ENCODE measurements at places on chromosomes 7 and 10.

DNA sequence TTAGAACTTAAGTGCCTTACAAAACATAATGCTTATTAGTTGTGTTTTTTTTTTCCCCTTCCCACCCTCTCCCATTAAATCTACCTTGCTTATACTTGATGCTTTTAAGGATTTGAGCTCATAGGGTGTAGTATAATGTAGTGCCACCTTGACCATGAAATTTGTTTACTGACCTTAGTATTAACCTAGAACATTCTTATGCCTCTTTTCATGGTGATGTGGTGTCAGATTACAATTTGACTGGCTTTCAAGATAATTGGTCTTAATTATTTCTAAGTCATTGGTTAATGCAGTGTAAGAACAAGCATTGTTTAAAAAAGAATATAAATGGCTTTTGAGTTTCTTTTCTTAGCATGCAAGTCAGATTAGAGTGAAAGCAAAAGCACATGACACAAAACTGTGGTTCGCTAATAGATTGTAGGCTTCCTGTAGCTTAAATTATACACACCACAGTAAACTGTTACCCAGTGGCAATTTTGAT lies 61.8 kb downstream of the ADD3 start:
- no peak for DNase-seq

DNA sequence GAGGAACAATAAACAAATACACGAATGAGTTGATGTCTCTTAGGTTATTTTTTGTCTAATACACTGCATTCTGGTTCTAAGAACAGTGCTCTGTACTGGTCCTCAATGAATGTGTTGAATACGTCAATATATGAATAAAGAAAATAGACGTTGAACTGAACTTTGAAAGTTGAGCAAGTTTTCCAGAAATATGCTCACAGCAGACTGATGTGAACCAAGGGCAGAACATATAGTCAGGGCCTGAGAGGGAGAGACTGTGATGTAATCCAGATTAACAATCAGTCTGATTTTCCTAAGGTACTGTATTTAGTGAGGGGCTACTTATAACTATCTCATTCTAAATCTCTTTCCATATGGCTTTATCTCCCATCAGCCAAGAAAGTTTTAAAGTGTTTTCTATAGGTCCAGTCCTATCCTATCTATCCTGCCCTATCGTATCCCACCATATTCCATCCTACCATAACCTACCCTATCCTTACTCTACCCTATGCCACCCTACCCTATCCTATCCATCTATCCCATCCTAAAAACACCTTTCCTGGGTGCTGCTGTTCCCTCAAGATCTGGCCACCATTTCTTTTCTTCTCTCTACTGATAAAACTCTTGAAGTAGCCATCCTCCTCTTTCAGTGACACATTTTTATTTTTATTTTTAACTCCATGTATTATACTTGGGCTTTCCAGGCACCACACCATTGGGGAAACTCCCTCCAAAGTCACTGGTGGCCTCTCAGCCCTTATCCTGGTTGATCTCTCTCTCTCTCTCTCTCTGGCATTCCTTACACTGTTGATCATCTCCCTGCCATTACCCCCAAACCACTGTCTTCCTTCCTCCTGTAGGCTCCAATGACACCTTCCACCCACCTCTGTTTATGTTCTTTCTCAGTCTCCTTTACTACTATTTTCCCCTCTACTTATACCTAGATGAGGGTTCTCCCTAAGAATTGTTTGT lies 212.3 kb upstream of the SLC26A5 start:
- DNase-seq, result no peak

- DNase-seq, result no peak
These were observed 23.4 kb downstream of the JAZF1 start for GRCh38 chr7:28157076-28157745.

DNA sequence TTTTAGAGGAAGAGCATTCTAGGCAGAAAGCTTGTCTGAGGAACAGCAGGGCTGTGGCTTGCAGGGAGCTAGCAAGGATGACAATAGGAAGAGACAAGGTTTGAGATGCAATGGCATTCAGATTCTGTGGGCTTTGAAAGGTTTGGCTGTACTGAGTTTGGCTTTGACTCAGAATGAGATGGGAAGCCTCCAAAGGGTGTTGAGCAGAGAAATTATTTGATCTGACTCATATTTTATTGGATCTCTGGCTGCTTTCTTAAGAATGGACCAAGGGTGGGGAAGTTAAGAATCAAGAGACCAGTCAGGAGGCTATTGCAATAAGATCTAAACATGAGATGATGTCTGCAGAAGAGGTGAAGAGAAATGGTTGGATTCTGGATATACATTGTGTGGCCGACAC lies 273.2 kb downstream of the CDK14 start:
- DNase-seq, result no peak

DNA sequence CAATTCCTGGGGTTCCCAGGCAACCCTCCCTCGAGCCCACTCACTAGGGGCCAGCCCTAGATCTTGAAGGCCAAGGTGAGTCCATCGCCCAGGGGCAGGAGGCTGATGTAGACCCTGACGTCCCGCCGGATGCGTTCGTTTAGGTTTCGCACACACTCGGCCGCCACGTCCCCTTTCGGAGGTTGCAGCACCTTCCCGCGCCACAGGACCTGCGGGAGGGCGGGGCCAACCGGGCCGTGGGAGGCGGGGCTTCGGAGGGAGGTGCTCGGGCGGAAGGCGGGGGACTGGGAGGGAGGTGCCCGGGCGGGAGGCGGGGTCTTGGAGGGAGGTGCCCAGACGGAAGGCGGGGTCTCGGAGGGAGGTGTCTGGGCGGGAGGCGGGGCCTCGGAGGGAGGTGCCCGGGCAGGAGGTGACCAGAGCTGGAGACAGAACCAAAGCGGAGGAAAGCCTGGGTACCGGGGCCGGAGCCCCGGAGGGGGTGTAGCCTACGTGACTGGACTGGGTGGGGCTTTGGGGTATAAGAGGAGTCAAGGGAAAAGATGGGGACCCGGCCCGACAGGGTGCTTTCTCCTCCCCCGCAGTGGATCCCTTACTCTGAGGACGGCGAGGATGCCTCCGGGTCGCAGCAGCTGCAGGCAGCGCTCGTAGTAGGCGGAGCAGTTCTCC lies 1.6 kb downstream of the COMTD1 start:
- peak; percentile 96 for DNase-seq

DNA sequence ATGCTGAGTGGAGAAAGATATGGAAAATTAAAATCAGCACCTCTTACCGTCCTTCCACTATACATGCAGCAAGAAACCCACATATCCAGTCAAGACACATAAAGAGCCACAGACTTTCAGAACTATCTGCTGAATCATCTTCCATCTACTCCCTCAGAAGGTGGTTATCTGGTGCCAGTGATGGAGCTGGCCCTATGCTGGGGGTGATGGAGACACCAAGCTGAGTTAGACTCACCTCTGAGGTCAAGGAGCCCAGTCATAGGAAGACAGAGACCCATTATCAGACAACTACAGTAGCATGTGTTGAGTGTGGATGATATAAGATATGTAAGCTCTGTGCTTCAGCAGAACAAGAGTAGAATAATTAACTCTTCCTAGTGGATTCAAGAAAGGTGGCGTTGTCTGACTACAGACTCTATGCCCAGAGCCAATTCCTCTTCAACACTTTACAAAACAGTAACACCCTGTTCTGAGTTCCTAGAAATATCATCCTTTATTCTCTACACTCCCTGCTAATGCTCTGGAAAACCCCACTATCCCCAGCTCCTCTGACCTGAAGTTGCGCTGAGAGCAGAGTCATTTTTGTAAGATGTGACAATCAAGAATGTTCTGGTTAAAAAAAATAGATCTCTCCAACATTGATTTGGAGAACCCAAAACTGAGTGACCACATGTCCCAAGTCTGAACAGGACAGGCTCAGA lies 14.3 kb downstream of the CYP3A5 start:
- DNase-seq, result no peak

GRCh38 chr10:23364378-23364777 lies 19.8 kb upstream of the C10orf67 start:
- DNase-seq, result no peak

- no peak for DNase-seq
These were observed 927 bp upstream of the DEPP1 start for GRCh38 chr10:44979281-44980191.

DNA sequence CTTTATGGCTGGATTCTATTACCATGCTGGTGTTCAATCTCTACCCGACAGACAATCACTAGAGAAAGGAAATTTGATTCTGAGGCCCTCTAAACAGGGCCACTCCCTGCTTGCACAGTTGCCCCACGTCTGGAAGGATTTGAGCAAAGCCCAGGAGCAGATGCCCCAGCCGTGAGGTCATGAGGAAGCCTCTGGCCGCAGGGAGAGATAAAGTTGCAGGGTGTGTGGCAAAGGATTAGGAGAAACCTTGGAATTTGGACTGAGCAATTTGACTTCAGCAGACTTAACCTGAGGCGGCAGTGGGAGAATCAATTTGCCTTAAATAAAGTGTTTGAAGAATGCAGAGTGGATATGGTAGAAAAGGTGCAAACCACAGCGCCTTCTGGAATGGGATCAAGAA lies 40.2 kb upstream of the KLF6 start:
- DNase-seq, result no peak

DNA sequence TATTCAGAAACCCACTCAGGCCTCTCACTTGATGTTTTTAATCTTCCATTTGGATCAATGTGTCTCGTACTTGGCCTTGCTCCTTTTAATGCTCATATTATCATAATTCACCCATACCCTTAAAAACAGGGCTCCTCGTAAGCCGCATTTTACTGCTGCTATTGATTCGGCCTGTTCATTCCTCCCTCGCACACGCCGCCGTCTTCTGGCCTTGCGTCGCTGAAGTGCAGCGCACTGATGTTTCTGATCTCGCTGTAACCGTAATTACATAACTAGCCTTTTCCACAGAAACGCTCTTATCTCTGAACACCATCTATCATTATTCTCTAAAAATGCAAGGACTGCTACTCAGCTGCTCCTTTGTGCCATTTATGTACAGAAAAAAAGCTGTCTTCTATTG lies 544.5 kb upstream of the FOXK1 start:
- no peak for DNase-seq

- DNase-seq, result no peak
These were observed 38.3 kb downstream of the WBP1L start for GRCh38 chr10:102781921-102782557.

DNA sequence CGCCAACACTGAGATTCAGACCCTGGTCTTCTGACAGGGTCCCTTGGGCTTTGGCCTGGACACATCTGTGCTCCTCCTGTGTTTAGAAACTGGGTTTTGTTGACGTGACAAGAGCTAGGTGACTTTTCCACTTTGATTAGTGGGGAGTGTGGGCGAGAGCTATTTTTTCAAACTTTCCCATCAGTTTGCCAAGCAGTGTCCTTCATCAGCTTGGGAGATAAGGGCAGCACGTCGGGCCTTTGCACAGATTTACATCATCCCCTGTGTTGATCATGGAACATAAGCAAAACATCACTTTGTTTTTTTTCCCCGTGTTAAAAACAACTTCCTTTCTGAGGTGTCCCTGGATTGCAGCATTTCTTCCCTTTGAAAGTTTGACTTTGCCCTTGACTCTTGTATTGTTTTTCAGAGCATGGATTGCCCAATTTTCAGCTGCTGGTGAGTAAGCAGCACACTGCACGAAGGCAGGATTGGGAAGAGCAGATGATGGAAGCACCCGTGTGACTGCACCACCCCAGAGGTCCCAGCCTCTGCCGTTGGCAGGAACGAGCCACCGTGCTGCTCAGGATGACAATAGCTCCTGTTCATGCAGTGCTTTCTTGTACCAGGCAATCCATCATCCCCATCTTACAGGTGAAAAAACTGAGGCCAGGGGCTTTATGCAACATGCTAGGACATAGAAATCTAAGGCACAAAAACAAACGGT lies 6.4 kb upstream of the IGFBP1 start:
- DNase-seq, result no peak

GRCh38 chr7:55099066-55099820 lies 80.4 kb downstream of the EGFR start:
- no peak for DNase-seq

GRCh38 chr7:121994625-121995410 lies 121.9 kb downstream of the PTPRZ1 start:
- DNase-seq, result peak; percentile 23

DNA sequence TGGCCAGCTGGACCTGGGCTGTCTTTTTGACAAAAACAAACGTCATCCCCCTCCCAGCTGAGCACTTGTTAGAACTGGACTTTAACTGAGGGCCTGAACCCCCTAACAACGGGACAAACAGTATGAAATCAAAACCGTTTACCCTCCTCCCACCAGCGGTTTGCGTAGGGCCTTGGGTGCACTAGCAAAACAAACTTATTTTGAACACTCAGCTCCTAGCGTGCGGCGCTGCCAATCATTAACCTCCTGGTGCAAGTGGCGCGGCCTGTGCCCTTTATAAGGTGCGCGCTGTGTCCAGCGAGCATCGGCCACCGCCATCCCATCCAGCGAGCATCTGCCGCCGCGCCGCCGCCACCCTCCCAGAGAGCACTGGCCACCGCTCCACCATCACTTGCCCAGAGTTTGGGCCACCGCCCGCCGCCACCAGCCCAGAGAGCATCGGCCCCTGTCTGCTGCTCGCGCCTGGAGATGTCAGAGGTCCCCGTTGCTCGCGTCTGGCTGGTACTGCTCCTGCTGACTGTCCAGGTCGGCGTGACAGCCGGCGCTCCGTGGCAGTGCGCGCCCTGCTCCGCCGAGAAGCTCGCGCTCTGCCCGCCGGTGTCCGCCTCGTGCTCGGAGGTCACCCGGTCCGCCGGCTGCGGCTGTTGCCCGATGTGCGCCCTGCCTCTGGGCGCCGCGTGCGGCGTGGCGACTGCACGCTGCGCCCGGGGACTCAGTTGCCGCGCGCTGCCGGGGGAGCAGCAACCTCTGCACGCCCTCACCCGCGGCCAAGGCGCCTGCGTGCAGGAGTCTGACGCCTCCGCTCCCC lies at the start of gene IGFBP1:
Gene IGFBP1 (plus strand): TSS at position 304 of the 808 bp plus-strand sequence. CDS start 165 bp downstream, at position 469.
- no peak for DNase-seq

DNA sequence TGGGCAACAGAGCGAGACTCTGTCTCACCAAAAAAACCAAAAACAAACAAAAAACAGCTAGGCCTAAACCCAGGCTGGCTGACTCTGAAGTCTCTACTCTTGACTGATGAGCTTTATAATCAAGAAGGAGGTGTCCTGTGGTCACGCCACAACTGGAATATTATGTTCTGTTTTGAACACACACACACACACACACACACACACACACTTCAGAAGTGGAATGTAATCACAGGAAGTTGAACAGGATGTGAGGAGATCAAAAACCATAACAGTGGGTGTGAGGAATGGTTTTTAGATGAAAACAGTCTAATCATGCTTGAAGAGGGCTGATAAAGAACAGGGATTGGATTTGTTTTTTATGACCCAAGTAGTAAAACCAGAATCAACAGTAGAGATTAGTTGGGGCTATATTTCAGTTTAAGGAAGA lies 51.1 kb upstream of the IL6 start:
- DNase-seq, result no peak

DNA sequence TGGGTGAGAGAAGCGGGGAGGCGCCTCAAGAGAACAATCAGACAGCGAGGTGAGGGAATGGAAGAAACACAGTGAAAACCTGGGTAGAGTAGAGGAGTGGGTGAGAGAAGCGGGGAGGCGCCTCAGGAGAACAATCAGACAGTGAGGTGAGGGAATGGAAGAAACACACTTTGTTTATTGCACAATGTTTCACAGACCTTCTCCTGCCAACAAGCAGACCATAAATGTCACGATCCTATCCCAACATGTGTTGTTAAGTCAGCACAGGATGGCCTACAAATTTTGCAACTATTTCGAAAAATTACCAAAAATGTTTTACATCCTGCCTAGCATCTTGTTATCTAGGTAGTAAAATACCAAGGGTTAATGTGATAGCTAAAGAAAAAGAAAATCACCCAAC lies 115.3 kb downstream of the JAZF1 start:
- no peak for DNase-seq

Measured in naive B cell (primary cell).